ENCODE measurements at places on chromosomes 6 and 20.

- no peak for DNase-seq
These were observed 5.4 kb downstream of the NELFCD start for GRCh38 chr20:58986286-58986967.

DNA sequence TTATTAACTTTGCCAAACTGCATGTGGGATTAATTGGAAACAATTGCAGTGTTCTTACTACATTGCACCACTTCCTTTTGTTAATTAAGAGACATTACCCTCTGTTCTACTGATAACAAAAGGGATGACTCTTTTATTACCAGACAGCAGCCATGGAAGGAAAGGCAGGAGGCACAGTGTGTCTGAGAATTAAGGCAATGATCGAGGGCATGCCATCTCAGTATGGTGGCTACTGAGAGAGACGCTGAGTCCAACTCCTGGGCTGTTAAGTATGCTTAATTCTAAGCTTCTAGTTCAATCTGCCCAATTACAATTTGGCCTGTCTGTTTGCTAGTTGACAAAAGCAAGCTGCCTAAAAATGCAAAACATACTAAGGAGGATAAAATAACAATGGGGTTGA, 227.4 kb downstream of the PHACTR1 start:
- no peak for DNase-seq

DNA sequence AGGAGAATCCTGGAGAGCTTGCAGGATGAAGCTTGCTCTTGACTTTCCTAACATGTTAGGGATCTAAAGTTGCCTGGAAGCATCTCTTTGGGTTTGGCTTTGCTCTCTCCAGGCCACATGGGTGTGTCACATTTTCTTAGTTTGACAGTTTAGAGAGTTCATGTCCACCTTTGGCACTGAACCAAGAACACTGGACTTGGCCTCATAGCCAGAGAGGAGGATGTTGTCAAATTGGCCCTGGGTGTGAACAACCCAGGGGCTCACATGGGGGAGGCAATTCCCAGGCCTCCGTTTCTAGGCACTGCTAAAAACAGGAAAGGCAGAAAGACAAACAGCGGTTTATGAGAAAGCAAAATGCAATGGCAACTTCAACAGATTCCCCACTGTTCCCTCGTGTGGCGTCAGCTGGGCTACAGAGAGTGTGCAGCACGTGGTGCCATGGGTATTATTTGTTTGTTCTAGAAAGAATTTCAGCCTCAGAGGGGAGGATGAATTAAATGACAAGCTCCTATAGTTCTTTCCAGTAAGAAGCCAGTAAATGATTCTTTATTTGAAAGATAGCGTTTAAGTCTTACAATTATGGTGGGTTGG, 93.9 kb downstream of the CLIC5 start:
- DNase-seq: no peak

GRCh38 chr6:148700741-148701311, 46.0 kb upstream of the UST start:
- peak; percentile 22 for DNase-seq

- DNase-seq: no peak
These were observed 20.1 kb upstream of the SLC32A1 start for GRCh38 chr20:38704136-38704535.
